ENCODE measurements at places on chromosomes 16 and 17.

DNA sequence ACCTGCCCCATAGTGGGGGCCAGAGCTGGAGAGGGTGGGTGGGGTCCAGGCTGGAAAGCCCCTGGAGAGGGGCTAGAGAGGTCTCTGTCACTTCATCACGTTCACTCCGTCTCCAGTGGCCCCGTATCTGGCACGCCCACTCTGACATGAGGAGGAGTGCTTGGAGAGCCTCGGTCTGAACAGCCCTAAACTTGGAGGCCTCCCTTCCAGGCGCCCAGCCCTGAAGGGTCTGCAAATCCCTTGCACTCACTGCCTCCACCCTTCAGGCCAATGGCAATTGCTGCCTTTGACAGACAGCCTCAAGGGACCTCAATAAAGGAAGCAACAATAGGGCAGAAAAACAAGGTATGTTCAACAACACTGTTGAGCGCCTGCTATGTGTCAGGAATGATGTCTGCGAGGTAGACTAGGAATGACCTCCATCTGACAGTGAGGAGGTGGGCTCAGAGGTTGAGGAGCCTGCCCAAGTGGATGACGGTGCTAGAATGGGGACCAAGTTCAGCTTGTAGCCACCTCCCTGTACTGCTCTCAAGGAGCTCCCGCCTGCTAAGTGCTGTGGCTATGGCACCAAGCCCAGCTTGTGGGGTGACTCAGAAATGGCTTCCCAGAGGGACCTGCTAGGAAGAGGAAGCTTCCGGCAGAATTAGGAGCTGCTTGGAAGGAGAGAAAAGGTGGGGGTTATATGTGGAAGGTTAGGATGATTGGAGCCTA lies 2.9 kb upstream of the EPX start:
- DNase-seq = peak; percentile 87

DNA sequence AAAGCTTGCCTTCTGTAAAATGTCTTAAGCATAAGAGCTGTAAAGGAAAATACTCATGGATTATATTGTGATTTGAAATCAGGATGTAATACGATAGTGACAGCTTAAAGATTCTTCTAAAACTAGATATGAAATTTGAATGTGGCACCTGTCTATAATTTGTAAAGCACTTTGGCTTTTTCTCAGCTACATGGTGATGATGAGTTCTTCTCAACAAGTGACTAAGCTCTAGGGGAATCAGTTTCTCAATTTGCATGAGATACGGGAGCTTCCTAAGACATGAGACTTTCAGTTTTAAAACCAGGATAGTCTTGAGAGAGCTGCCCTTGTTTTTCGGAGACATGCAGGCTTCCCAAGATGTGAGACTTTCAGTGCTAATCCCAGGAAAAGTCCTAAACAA lies 439.2 kb downstream of the CDH13 start:
- no peak for DNase-seq

DNA sequence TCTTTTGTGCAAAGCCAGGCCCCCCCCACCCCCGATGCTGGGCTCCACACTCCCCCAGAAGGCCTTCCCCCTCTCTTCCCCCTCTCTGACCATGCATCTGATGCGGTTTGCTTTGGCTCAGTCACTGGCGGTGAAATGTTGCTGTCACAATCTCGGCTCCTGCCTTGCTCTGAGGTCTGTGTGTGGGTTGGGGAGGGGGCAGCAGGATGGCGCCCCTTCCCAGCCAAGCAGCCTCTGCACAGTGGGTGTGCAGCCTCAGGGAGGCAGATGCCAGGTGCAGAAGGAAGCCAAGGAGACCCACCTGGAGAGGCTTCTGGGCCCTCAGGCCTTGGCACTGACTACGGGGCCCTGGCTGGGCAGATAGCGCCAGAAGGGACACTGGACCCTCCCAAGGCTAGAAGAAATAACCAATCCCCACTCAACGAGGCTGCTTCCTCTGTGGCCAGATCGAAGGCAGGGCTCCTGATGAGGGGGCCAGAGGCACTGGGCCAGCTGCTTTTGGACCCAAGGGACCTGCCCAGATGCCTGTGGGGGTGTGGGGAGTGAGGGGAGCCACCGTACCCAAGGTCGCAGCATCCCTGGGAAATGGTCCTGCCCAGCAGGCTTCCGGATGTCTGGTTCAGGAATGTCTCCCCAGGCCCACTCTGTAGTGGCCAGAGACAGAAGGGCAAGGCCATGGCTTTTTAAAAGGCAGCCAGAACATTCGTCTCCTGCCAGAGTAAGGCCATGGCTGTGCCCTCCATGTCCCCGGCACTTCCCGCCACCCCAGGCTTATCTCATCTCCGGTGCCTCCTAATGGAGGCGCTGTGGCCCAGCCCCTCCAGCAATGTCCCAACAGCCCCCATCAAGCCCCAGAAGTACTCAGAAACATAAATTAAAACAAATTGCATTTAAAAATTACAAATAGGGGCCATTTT lies 43.4 kb upstream of the SLC38A10 start:
- no peak for DNase-seq

DNA sequence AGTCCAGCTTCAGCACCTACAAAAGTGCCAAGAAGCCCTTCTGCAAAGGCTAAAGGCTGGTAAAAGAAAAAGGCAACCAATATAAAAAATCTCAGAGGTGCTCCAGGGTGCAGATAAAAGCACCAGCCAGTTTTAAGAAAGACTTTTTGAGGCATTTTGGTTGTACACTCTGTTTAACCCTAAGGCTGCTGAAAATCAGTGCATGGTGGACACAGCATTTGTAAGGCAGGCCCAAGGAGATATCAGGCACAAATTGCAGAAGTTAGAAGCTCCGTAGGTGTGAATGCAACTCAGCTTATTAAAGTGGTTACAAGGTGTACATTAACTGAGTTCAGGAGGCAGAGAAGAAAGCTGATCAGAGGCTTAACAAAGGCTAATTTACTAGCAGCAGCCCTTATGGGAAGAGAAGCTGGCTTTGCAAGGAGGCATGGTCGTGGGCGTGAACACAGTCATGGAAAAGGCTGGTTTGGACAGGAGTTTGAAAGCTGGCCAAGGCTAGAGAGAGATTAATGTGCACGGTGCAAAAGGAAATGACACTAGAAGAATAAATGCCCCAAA lies 21.1 kb downstream of the ACSM1 start:
- no peak for DNase-seq

- DNase-seq = no peak
Observed at GRCh38 chr17:33299115-33299514, 6.0 kb upstream of the ASIC2 start.

GRCh38 chr16:48907906-48908634 lies 298.1 kb upstream of the N4BP1 start:
- DNase-seq = no peak

DNA sequence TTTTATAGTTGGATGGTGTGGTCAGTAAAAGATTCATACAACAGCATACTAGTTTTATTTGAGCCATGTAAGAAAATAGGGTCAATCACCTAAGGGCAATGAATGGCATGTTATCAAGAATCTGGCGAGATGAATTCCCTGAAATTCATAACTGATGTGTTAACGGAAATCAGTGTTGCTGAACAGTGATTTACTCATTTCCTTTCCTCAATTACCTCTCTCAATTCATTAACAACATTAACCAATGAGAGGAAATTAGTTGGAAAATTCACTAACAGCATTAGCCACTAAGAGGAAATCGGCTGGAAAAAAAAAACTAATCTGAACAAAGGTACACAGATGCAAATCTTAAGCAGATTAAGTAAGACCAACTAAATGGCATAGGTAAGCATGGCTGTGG lies 6.3 kb downstream of the CMTR2 start:
- no peak for DNase-seq

- DNase-seq = no peak
Observed at GRCh38 chr17:73743518-73744201, 99.4 kb upstream of the SDK2 start.

DNA sequence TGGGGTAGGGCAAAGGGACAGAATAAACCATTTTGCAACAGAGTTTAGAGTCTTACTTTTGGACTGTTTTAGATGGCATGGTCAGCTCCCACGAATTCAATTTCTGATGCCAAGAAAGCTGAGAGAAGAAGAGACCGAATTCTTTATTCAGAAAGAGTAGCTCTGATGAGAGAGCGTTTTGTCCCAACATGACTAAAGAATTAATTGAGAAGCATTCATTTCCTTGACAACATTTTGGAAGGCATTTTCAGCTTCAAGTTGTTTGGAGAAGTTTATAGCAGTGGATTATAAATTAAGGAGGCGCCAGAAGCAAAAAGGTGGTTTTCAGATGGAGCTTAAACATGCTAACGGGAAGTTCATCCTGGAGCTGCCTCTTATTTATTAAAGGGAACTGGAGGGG lies 12.2 kb downstream of the GAN start:
- no peak for DNase-seq

GRCh38 chr17:81870131-81870980 lies 781 bp downstream of the ARHGDIA start:
- peak; percentile 61 for DNase-seq

DNA sequence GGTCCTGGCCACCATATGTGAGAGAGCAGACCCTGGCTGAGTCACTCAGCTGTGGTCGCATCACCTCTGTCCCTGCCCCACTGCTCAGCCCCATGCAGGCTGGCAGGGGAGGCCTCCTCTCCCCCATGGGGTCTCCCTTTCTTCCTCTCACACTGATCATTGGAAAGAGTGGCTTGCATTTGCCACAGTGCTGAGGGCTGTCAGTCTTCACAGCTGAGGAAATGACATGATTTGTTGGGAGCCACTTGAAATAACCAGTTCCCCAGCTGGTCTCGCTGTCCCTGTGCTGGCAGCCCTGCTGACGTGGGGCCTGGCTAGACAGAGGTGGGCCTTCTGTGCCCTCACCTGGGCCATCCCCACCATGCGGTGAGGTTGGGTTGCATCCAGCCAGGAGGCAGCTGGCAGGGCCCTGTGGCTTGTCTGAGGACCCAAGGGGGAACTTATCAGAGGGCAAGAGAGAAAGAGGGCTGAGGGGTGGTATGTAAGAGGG lies 30.1 kb upstream of the MED9 start:
- DNase-seq = no peak

All from EL (cell line).